ENCODE measurements at places on chromosomes 2 and 18.

DNA sequence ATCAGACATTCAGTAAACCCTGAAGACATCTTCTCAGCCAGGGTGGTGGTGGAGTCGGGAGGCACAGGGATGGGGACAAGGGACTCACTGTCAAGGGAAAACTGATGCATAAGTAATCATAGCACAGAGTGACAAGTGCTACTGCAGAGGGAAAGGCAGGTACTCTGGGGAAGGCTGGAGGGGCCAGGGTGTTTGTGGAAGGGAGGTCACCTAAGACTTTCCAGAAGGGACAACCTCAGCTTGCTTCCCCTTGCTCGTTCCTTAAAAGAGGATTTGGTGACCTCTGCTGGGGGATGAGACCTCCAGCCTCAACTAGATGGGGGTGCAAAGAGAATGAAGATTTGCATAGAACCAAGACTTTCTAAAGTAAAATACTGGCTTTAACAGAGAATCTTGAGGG, 99.5 kb downstream of the SLC4A3 start:
- DNase-seq, result no peak

- no peak for DNase-seq
Measured at GRCh38 chr2:83068714-83069113, 1390.4 kb downstream of the SUCLG1 start.

DNA sequence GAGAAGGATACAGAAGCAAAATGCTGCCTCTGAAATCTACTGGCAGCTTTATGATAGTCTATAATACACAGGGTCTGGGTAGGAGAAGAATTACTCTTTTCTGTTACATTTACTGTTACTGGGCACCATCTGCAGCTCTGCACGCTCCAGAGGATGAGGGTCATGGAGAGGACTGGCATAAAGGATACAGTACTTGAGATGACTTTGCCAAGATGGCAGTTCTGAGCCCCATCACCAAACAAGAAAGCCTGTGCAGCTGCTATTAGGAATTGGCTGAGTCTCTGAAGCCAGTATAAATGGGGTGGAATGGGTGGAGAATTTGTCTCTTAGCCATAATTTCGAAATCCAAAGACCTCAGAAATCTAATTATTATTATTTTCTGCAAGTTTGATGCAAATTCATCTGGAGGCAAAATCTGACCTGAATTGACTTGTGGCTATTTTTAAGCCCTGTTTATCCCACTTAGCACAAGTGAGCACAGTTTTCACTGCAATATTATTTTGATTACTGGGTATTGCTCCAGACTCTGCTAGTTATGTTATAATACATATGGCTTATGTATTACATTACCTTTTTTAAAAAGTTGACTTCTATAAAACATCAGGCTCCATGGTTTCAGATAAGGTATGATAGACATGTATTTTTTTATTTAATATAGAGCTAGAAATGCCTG, 579.5 kb downstream of the MBD2 start:
- DNase-seq, result no peak

GRCh38 chr18:3286159-3286558, 24.2 kb downstream of the MYL12B start:
- peak; percentile 56 for DNase-seq

DNA sequence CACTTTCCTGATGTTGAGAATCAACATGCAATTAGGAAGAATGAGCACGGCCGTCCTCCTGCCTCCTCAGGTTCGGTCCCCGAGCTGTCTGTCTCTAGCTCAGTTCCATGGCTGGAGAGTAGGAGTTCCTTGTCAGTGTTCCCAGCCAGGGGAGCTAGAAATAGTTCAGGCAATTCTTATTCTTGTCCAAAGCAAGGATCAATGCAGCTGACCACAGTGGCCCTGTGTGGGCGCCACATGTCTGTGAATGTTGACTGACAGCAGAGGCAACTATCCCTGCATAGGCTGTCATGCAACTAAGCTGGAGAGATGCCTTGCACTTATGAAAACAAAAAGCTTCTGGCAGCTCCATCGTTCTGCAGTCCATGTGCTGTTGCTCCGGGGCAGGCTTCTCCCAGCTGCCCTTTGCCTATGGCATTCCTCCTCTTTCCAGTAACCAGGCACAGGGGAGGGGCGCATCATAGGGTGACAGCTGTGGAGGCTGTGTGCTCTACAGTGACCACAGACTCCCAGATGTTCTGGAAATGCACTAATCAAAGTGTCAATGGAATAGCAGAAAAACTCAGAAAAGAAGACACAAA, 58.7 kb downstream of the PDCL3 start:
- no peak for DNase-seq

DNA sequence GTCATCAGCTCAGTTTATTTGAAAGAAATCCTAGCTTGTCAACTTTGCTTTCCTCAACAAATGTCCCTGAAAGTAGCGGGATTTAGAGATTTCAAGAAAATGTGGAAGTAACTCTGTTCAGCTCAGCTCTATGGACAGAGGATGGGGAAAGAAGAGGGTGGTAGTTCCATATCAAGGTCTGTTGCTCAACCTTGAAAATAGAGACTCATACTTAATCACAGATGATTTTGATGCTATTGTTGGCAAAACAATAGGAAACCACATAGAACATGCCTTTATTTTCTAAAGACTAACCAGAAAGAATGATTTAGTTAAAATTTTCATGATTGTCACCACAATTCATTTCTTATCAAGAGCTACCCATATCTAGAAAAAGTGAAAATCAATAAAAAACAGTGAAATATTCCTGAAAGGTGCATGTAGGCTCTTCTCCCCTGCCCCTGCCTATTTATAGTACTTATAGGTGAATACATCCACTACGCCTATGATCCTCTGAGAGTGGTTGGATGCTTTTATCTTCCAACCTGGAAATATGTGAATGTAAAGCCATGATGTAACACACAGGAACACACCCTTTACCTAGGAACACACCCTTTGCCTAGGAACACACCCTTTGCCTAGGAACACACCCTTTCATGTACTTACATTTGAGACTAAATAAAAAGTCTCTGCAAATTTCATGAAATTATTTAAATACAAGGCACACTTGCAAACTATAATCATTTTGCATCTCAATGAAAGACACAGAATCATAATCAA, 65.8 kb downstream of the ETAA1 start:
- DNase-seq, result no peak

DNA sequence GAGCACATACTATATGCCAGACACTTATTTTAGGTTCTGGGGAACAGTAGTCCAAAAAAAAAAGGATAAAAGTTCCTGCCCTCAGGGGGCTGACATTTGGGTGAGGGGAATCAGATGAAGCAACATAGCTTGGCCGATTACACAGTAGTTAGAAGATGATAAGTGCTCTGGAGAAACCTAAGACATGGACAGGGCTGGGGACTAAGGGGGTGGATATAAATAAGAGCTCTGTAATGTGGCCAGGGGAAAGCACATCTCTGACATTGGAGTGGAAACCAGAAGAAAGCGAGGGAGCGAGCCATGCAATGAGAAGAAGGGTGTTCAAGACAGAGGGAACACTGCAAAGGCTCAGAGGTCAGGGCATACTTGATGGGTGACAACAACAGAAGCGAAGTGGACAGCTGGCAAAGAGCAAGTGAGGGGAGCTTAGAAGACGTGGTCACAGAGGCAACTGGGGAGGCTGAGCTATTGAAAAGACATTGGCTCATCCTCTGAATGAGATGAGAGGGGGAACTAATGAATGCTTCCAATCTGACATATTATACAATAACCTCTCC, 11.4 kb downstream of the TMEM182 start:
- DNase-seq, result no peak

DNA sequence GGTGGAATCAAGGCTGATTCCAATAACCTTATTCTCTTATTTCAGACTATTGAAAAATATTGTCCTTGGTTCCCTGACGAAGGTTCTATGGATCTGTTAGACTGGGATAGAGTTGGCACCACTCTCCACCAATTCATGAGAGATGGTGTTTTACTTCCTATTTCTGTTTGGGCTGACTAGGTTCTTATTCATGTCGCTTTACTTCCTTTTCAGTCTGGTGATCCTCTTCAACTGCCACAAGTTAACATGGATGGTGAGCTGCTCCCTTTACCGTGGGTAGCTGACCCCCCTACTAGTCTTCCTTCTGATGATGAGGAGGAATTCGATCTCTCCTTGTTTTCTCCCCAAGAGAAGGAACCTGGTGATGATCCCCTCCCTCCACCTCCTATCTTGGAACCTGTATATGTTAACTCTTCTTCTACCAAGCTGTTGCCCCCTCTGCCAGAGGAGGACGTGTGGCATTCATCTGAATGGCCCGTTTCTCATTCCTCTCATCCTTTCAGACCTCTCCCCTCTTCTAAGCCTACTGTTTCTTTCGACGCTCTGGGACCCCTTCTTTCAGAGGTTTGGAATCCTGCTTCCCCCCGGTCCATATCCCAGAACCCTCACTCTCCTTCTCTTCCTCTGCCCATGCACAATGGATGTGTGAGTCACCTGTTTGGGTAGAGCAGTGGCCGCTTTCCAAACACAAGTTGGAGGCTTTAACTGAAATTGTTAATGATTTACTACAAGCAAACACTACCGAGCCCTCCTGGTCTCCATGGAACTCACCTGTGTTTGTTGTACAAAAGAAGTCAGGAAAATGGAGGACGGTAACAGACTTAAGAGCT, 13.5 kb upstream of the CNOT11 start:
- peak; percentile 46 for DNase-seq

GRCh38 chr2:73031725-73032701, 39.5 kb downstream of the SFXN5 start:
- no peak for DNase-seq

DNA sequence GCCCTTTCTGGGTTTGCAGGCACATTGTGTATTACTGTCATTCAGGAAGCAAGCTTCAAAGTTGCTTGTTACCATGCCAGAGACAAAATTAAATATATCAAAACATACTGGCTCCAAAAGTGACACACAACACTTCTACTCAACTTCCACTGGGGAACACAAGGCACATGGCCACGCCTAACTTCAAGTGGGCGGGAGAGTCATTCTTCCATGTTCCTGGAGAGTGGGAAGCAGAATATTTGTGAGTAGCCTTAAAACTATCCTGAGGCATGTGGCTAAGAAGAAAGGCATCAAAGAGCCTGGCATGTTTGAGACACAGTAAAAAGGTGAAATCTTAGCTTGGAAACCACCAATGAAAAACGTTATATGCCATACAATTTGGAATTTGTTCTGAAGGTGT, 90.5 kb upstream of the TACR1 start:
- DNase-seq, result no peak

DNA sequence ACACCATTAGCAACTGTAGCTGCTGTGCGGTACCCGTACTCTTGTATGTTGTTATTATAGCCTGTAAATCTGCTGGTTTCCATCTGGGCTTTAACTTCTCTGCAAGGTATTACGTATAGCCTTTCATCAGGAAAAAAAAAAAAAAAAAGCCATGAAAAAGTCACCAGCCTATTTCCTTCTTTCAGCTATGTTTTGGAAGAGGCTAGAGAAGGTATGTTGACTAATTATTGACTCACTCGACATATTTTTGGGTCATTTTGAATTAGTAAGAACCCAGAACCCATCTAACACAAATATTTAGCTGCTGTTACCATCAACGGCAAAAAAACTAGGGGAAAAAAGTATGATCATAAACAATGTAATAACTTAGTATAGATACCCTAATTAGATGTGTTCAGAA, 1395.6 kb downstream of the SUCLG1 start:
- no peak for DNase-seq

DNA sequence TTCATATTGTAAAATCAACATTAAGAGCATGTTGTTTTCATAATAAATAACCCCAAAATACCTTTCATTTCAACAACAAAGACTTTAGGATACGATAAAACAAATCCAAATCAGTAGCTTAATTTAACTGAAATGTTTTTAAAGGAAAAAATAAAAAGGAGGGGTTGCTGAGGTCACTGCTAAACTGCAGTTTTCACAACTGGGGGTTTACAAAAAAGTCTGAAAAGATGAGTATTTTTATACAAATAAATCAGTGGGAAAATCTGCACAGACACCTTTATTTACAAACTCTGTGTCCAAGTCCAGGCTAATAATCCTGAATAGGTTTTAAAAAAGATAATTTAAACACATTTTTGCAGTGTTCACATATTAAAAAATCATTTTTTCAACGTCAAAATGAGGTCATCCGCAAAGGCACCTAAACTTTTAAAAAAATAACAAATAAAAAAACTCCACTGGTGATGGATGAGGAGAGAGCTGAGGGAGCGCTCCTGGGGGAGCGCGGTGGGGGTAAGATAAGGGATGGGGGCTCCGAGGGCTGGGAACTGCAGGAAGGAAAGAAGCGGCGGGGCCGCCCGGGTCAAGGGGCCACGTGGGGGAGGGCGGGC, 3.1 kb downstream of the DLX2 start:
- no peak for DNase-seq

- DNase-seq, result no peak
Measured at GRCh38 chr2:72414137-72414760, 266.6 kb upstream of the CYP26B1 start.

- no peak for DNase-seq
Measured at GRCh38 chr2:237626813-237627440, 460 bp upstream of the LRRFIP1 start.

DNA sequence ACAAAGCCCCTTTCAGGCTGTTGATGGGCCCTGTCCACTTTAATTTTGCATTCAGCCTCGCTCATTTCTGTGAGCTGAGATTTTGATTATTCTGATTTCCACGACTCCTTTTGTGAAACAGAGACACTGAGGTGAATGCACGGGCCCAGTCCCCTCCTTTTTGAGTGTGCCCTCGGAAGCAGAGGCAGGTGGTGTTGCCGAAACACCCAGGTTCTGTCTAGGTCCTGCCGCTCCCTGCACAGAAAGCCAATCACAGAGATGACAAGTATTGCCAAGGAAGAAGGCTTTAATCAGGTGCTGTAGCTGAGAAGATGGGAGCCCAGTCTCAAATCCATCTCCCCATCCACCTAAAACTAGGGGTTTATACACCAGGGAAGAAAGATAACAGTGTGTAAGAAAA, 44.2 kb upstream of the EDAR start:
- no peak for DNase-seq

DNA sequence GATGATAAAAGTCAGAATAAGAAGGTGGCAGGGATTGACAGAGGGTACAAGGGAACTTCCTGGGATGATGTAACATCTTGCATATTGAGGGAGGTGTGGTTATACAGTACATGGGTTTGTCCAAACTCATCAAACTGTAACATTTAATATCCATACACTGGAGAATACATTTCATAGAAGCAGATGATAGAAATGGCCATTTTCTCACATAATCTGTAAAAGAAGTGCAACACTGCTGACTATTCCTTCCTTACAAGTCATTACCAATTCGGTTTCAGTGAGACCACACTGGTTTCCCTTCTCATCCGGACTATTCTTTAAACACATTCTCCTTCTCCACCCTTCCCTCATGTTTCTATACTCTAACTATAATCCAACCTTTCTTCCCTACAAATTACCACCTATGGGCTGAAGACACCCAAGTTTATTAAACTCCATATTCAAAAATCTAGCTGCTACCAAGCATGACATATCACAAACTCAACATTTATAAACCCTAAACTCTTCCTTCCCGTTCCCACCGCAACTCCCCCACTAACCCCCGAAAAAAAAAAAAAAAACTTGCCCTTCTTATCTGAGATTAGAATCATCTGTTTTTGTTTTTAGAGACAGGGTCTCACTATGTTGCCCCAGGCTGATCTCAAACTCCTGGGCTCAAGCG, 1.6 kb downstream of the COX7A2L start:
- DNase-seq, result no peak

- no peak for DNase-seq
Measured at GRCh38 chr18:55458456-55459203, 129.4 kb downstream of the TCF4 start.

GRCh38 chr18:48138210-48138609, 207.8 kb upstream of the SMAD2 start:
- DNase-seq, result no peak
